ENCODE measurements at places on chromosomes 3 and 15.

DNA sequence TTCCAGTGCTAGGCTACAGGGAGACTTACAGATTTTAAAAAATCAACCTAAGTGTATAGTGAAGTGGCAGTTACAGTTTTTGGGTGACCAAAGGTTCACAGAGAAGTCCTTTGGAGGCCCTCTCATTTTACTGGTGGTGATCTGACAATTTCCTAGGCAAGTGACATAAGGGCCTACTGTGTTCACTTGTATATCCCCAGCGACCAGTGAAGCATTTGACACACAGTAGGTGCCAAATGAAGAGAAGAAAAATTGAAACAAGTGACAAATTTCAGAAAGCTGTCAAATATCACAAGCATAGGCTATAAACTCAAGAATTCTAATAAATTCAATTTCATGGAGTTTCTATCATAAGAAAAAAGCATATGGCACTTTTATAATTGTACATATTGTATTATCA lies 89.5 kb downstream of the RPL22L1 start:
- no peak for DNase-seq

GRCh38 chr15:80176443-80176842 lies 23.6 kb downstream of the FAH start:
- DNase-seq, result no peak

GRCh38 chr15:69869881-69870505 lies 227.7 kb downstream of the TLE3 start:
- peak; percentile 76 for DNase-seq

- DNase-seq, result no peak
These were observed 167.2 kb downstream of the POLR2M start for GRCh38 chr15:57873564-57874209.

DNA sequence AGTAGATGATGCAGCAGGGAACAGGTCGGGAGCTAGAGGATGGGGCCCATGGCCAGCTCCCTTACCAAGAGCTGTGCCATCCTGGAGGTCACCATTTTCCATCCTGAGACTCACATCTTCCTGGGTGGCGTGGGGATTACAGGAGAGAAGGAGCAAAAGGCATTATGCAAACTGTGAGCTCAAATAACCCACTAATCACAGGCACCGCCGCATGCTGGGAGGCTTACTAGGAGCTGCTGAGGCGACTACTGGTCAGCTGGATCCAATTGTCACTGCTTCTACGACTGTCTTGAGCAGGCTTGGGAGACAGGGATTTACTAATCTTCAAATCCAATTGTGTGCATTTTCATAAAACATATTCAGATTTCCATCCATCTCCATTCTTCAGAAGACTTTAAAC lies 12.5 kb upstream of the KBTBD12 start:
- DNase-seq, result no peak

GRCh38 chr15:68368731-68369435 lies 63.1 kb downstream of the ITGA11 start:
- no peak for DNase-seq

DNA sequence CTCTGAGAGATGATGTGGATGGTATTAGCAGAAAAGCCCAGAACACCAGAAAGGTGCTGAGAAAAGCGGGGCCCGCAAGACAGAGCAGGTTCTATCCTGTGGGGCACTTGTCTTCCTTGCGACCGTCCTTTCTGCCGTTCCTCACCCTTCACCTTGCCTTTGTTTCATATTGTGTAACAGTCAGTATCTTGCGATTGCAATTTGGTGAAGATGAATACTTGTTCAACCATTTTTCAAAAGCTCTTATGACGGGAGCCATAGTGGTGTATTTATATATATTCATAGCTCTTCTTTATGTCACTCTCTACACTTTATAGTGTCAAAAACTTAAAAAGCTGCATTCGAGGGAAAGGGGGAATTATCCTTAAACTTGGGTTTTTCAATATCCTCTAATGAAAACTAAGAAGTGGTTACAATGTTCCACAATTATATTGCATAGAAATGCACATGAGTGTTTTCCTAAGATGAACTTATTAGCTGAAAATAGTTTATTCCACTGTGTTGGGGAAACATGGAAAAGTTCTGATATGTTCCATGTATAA lies 797 bp downstream of the MAP3K13 start:
- DNase-seq, result no peak

GRCh38 chr3:45984331-45985312 lies 11.0 kb downstream of the FYCO1 start:
- peak; percentile 91 for DNase-seq

- DNase-seq, result no peak
These were observed 30.5 kb upstream of the TNFSF10 start for GRCh38 chr3:172553526-172554252.

DNA sequence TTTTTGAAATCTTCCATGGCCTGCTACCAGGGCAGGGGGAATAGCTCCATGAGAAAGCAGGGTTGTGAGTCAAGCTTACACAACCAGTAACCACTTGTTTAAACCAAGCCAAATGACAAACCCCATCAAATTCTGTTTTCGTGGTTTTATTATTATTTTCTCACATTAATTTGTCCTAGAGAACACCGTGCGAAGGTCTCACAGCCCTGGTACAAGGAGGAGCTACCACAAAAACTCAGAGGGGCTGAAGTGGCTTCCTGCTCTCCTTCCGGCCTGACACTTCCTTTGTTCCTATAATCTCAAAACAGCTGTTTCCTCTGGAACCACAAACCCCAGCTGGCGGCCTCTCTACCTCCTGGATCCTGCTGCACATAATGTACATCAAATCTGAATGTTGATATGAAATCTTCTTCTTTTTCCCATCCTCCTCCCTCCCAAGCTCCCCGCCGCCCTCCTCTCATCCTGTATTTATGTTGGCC lies 375.9 kb downstream of the MCTP2 start:
- no peak for DNase-seq

DNA sequence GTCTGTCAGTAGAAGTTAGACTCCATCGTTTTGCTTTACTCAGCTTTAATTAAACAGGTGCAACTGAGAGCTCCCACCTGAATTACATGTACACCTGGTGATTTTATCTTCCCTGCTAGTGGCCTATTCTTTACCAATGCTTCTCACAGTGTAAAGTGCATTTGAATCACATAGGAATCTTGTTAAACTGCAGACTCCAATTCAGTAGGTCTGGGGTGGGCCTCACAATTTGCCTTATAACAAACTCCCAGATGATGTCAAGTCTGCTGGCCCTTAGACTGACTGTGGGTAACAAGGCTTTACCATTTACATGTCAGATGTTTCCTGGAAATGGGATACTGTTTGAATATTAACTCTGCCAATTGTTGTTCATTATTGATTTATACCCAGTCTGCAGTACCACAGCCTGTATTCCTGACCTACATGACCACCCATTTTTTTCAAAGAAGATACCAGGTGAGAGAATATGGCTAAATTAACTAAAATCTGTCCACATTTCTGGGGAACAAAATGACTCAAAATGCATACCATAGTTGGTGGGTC lies 37.2 kb downstream of the CMSS1 start:
- DNase-seq, result no peak

Measured in fibroblast of villous mesenchyme (primary cell).